Esophagus squamous epithelium (tissue), 5 donors: ENCODE measurements at places on chromosomes 7 and 10. TPM values are rescaled to one million over a fixed set of nuclear protein-coding genes. Genes with fewer than 3 reads are reported as not detected.

DNA sequence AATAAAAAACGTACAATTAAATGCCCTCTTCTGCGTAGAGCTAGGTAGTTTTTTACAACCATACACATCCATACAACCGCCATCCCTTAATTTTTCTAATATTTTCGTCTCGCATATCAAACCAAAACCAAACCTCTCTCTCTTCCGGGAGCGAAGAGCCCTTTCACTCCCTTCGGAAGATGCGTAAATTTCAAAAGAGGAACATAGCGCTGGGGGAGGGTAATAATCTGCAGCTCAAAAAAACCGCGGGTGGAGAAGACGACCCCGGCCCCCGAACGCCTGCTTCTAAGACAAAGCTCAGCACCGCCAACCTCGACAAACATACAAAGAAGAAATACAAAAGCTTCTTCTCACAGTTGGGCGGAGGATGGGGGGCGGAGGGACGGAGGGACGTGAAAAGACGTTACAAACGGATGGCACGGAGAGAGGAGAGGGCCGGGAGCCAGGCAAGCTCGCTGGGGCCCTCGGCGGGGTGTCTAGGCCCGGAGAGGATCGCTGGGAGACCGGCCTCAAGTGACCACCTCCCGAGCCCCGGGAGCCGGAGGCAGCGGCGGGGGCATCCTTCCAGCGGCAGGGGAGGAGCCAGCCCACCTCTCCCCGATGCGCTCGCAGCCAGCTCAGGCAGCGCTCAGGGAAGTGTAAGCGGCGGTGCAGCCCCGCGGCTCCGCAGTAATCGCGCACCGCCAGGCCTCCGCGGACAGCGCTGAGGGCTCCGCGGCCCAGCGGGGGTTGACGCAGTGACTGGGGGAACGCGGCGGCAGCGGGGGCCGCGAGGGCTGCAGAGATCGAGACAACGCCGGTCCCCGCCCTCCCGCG, 851 bp downstream of the MKRN1 start:
- no peaks in the 10 kb centered on the region for H3K27me3 ChIP-seq
- peak overlapping the region; percentile 86 for H3K4me3 ChIP-seq
- H3K36me3 ChIP-seq, result no peaks in the 10 kb centered on the region
- H3K27ac ChIP-seq, result peak overlapping the region; percentile 89
- peaks cover 3% of the 10 kb centered on the region for H3K4me1 ChIP-seq

The BTBD16 gene
- total RNA-seq, result not detected

The GIMAP1 gene
- total RNA-seq, result 5.8 TPM

DNA sequence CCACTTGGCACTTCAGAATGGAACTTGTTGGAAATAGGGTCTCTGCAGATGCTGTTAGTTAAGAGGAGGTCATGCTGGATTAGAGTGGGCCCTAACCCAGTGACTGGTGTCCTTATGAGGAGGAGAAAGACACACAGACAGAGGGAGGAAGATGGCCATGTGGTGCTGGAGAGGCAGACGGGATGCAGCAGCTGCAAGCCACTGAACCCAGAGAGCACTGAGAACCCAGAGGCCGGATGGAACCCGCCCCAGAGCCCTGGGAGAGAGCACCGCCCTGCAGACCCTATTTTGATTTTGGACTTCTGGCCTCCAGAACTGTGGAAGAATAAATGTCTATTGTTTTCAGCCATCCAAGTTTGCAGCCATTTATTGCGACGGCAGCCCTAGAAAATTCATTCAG, 58.0 kb upstream of the EBF3 start:
- peaks cover 12% of the 10 kb centered on the region for H3K27me3 ChIP-seq
- no peak overlapping the region for H3K4me3 ChIP-seq
- DNase-seq, result no peak
- no peaks in the 10 kb centered on the region for H3K36me3 ChIP-seq
- no peaks in the 10 kb centered on the region for H3K4me1 ChIP-seq

DNA sequence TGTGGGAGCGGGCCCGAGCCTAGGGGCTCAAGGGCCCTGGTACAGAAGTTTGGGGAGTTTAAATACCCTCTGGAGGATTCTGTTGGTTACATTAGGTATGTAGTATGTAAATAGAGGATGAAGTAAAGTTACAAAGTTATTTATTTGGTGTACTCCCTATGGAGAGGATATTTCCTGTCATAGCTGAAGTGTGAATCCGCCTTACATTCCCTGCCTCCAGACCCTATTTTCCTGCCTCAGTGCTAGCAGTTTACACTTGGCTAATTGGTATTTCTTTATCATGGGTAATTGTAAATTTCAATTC, 60.6 kb upstream of the KLF14 start:
- H3K4me3 ChIP-seq, result peak overlapping the region; percentile 22
- no peaks in the 10 kb centered on the region for H3K36me3 ChIP-seq
- no peaks in the 10 kb centered on the region for H3K27me3 ChIP-seq
- H3K27ac ChIP-seq, result no peak overlapping the region

- DNase-seq, result no peak
- no peaks in the 10 kb centered on the region for H3K36me3 ChIP-seq
- no peaks in the 10 kb centered on the region for H3K27me3 ChIP-seq
- no peaks in the 10 kb centered on the region for H3K4me1 ChIP-seq
- H3K27ac ChIP-seq, result no peak overlapping the region
- no peak overlapping the region for H3K4me3 ChIP-seq
Measured at GRCh38 chr10:126376956-126377355, 11.3 kb downstream of the ADAM12 start.

- no peaks in the 10 kb centered on the region for H3K36me3 ChIP-seq
- peaks cover 33% of the 10 kb centered on the region for H3K4me1 ChIP-seq
- no peak for DNase-seq
- no peaks in the 10 kb centered on the region for H3K27me3 ChIP-seq
Measured at GRCh38 chr7:29988424-29989256, 961 bp downstream of the SCRN1 start.

DNA sequence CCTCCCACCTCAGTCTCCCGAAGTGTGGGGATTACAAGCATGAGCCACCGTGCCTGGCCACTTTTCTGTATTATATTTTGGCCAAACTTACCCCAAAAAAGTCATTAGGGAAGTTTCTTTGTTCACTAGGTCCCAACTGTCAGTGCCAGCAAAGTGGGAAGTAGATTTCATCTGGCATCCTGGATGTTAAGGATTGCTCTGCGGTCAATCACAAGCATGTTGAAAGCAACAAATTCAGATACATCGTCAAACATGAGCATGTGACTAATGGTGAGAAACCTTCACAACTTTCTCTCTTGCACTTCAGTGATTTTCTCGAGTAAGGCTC, 14.3 kb upstream of the LRRC17 start:
- H3K27me3 ChIP-seq, result no peaks in the 10 kb centered on the region
- H3K4me1 ChIP-seq, result peaks cover 4% of the 10 kb centered on the region
- no peak overlapping the region for H3K27ac ChIP-seq
- DNase-seq, result no peak

The SLC13A1 gene
- not detected for total RNA-seq

DNA sequence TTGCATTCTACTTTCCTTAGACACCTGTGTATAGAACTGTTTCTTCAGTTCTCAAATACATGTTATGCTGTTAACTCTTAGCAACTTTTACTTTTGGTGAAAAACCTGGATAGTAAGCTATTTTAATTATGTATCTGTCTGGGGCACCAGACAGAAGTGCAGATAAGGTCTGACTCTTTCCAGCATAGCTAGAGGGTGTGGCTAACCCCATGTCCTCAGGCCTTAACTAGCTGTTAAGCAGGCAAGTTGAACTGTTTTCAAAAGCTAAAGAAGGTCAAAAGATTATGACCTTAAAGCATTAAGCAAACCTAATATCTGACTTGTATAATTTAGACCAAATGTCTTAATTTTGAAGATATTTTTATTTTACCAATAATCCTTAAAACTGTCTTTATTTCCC, 45.1 kb upstream of the INHBA start:
- no peaks in the 10 kb centered on the region for H3K27me3 ChIP-seq
- H3K27ac ChIP-seq, result no peak overlapping the region
- H3K4me1 ChIP-seq, result no peaks in the 10 kb centered on the region
- no peak overlapping the region for H3K4me3 ChIP-seq
- DNase-seq, result no peak

GRCh38 chr7:71144963-71145362, 13.0 kb downstream of the GALNT17 start:
- no peaks in the 10 kb centered on the region for H3K27me3 ChIP-seq
- peaks cover 8% of the 10 kb centered on the region for H3K4me1 ChIP-seq
- no peaks in the 10 kb centered on the region for H3K36me3 ChIP-seq
- H3K27ac ChIP-seq, result no peak overlapping the region

GRCh38 chr10:128059266-128059981, 66.8 kb downstream of the MKI67 start:
- peaks cover 12% of the 10 kb centered on the region for H3K36me3 ChIP-seq
- H3K4me3 ChIP-seq, result no peak overlapping the region
- no peak for DNase-seq
- H3K27me3 ChIP-seq, result no peaks in the 10 kb centered on the region

DNA sequence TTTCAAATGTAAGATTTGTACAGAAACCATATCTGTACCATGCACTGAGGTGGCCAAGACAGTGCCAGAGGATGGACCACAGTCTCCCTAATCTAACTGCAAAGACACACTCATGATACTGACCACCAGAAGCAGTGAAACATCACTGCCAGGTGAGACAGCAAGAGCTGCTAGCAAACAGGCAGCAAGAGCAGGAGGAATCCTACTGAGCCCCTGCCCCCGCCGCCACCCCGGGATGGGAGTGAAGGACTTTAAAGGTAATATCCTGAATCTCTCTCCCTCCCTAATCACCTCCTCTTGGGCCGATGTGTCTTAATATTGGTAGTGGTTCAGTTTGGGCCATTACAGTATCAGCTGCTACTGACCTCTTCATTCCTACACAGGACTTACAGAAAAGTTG, 144.3 kb downstream of the XPNPEP1 start:
- no peak overlapping the region for H3K27ac ChIP-seq
- no peaks in the 10 kb centered on the region for H3K4me1 ChIP-seq
- H3K4me3 ChIP-seq, result no peak overlapping the region
- no peaks in the 10 kb centered on the region for H3K27me3 ChIP-seq
- no peak for DNase-seq

The FBXO24 gene
- total RNA-seq, result 0.29 TPM
